ENCODE measurements at places on chromosomes 5 and 9.

GRCh38 chr5:149959406-149960236 lies 937 bp upstream of the SLC26A2 start:
- DNase-seq, result peak; percentile 30

- DNase-seq, result no peak
Measured at GRCh38 chr9:111037356-111037707, 938 bp downstream of the LPAR1 start.

GRCh38 chr5:160508780-160509361 lies 87.2 kb downstream of the PTTG1 start:
- DNase-seq, result peak; percentile 43

- no peak for DNase-seq
Measured at GRCh38 chr5:136145030-136145429, 12.4 kb downstream of the SMAD5 start.

DNA sequence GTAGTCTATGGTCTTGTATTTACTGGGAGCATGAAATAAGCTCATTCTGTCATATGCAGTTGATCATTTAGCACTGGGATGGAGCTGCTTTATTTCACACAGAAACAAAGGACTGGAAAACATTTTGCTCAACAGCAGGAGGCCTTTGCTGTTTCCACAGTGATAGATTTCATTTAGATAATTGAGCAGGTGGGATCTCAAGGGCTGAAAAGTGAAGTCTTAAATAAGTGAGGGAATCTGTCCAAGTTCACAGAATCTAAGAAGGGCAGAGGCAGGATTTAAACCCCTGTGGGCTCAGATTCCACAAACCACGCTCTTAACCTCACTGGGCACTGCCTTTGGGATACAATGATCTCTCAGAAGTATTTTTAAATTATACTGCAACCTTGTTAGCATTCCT lies 47.8 kb downstream of the PRLR start:
- no peak for DNase-seq

- no peak for DNase-seq
Measured at GRCh38 chr5:58737671-58738070, 154.8 kb downstream of the RAB3C start.

DNA sequence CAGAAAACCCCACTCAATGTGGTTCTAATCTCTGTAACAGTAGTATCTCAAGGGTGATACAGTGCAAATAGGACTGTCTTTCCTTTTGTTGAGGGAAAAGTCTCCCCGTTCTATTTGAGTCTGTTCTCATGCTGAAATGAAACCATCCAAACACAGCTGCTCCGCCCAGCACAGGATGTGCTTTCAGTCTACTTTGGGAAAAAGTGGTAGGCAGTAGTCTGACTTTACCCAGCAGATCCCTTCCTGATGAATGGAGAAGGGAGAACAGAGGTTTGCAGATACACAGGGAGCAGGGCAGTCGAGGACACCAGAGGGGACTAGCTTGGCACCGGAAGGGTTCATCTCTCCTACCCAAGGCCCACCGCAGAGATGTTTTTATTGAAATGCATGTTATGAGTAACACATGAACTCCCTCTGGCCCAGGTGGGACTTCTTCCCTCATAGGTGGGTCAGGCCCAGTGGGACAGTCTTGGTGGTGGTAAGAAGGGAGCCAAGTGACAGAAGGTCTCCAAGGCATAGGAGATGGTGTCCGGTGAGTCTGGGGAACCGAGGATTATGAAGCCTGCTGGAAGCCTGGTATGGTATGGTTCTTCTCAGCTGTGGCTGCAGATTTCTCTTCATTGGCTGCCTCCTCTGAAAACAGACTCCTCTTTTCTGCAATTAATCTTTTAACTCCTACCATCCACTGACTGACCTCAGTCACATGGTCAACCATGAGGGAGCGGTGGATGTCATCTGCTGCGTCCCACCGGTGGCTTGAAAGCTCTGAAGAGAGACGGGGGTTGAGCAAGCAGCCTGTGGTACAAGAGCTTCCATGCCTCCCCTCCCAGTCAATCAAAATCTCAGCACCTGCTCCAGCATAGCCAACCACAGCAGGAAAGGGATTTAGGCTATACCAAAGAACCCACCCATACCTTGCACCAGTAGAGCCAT lies 3.0 kb downstream of the EIF4EBP3 start:
- DNase-seq, result no peak

DNA sequence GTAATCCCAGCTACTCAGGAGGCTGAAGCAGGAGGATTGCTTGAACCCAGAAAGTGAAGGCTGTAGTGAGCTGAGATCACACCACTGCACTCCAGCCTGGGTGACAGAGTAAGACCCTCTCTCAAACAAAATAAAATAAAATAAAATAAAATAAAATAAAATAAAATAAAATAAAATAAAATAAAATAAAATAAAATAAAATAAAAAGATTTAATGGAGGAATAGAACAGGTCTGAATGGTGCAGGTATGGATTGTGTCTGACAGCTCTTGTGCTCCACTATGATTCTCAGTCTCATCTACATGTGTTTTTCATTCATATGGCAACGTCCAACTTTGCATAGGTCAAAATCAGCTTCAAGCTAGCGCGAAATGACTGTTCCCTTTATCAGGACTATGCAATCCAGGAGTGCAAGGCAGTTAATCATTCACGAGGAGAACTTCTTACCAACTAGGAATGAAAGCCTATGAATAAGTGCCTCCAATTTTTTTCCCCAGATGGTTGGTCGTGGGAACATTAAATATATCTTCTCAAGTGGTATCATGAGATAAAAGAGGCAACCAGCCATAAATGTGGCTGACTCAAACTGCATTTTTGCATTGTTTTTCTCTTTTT lies 1392.3 kb upstream of the CDH9 start:
- DNase-seq, result no peak
